ENCODE measurements at places on chromosomes 5 and 9. TPM values are rescaled to one million over a fixed set of nuclear protein-coding genes. Genes with fewer than 3 reads are reported as not detected.

Gene IL13
- not detected for total RNA-seq

Gene RACK1
- 2,258 TPM for total RNA-seq

Gene HTR1A
- not detected for total RNA-seq

Gene DAB2IP
- 26.0 TPM for total RNA-seq

Gene DND1
- total RNA-seq, result 1.8 TPM

DNA sequence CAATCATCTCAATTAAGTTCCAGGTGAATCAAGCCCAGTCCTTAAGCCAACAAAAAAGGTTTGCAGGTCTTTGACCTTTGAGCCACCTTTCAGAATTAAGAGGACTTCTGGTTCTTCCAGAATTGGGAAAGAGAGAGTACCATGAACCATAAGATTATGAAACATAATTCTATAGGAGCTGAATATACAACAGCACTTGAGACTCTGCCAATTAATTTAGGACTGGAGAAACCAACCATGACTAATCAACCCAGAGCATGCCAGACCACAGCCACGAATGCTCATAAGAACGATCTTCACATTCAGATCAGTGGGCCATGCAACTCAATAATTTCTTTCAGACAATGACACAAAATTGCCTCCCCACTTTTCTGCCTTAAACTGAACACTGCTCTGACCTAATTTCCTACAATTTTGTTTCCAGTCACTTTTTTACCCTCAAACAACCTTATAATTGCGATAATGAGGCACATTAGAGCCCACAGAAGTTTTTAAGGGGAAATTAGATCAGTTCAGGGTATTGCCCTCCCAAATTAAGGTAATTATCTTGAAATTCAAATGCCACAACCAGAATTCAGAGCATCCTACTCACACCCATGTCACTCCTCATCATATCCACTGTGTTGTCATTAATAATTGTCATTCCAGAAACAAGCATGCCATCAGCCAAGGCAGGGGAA lies 213.4 kb downstream of the ATPSCKMT start:
- DNase-seq, result no peak

DNA sequence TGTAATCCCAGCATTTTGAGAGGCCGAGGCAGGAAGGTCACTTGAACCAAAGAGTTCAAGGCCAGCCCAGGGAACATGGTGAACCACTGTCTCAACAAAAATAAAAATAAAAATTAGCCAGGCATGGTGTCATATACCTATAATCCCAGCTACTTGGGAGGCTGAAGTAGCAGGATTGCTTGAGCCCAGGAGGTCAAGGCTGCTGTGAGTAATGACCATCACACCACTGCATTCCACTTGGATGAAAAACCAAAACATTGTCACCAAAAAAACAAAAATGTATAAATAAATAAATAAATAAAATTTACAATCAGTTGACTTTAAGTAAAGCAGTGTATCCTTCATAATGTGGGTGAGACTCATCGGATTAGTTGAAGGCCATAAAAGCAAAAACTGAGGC lies 541.4 kb downstream of the CSNK1G3 start:
- no peak for DNase-seq

DNA sequence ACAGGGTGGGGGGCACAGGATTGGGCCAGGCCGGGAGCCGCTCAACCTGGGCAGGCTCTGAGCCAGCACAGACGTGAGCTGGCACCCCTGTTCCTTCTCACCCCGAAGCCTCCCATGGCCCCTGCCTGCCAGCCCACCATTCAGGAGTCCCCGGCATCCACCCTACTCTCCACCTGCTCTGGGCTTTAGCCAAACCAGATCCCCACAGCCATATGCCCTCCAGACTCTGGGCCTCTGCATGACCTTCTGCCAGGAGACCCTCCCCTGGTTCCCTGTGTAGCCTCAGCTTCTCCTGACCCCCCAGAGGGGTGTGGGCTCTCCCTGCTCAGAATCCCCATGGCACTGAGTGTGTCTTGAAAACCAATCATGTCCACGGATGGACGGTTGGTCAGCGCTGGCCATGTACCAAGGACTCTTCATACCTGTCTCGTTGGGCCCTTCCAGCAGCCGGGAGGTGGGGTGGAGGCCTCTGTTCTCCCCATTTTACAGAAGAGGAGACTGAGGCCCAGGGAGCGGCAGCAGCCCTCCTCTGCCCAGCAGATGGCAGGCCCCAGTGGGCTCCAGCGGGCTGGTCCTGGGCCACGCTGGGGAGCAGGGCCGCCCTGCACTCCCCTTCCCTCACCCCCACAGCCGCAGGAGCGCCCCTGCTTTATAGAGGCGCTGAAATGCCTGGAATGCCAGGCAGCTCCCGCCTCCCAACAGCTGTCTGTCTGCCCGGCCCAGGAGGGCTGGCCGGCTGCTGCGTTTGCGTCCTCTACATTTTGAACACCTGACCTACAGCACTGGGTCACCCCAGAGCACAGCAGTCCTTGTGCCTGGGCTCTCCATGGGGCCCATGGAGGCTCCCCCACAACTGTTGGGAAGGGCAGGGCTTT lies 3.5 kb upstream of the MYMK start:
- DNase-seq, result no peak

GRCh38 chr9:28999806-29000205 lies 1426.5 kb upstream of the C9orf72 start:
- no peak for DNase-seq

DNA sequence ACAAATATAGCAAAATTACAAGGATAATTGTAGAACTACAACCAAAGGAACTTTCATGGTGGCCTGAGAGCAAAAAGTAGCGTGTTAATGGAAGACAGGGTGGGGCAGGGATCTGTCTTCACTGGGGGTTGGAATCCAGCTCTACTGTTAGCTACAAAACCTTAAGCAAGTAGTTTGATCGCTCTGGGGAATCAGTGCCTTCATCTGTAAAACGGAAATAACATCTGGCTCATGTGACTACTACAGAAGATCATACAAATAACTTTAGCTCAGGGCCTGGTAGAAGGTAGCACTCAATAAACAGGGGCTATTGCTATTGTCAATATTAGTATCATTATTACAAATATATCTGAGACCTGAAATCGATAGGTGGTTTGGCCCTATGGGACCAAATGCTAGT lies 40.4 kb downstream of the ZNF608 start:
- no peak for DNase-seq

DNA sequence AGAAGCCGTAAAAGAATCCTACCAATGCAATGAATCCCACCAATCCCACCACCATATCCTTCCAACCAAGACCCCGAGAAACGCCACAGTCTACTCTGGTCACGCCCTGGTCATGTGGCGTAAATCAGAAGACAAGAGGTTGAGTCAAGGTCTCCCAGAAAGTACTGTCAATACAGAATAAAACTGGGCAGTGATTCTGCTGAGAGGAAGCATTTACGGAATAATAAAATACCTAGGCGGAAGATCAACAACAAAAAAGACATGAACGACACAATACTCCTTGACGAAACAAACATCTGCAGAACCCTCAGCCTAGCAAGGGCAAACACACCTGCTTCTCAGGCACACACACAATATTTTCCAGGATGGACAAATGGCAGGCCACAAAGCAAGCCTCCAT lies 62.8 kb downstream of the GOLM1 start:
- DNase-seq, result no peak

- DNase-seq, result peak; percentile 83
Measured at GRCh38 chr5:129094924-129095899, 663 bp downstream of the ISOC1 start.

GRCh38 chr5:37840053-37841034 lies 503 bp upstream of the GDNF start:
- no peak for DNase-seq

- no peak for DNase-seq
Measured at GRCh38 chr5:118193194-118193905, 795.0 kb downstream of the DTWD2 start.

All from Caco-2 (cell line).